CD4-positive, alpha-beta T cell treated with Interleukin-2 at 100 ng/mL for 4 hours (primary cell): ENCODE measurements at places on chromosomes 13 and 19.

DNA sequence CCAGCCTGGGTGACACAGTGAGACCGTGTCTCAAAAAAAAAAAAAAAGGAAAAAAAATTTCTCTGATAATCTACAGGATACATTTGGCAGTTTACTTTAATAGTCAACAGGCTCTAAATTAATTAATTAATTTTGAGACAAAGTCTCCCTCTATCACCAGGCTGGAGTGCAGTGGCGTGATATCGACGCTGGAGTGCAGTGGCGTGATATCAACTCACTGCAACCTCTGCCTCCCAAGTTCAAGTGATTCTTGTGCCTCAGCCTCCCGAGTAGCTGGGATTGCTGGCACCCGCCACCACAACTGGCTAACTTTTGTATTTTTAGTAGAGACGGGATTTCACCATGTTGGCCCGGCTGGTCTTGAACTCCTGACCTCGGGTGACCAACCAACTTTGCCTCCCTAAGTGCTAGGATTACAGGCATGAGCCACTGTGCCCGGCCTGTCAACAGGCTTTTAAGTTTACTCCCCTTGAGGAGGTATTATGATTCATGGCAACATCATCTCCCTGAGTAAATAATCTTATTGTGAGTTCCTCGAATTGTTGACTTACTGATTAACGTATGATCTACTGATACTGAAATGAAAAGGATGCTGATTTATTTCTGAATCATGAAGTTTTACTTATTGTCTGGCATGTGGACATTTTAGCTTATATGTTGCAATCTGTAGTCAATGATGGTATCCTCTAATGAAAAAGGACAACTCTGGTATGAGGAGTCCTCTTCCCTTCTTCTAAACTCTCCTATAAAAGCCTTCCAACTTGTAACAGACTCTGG, 21.3 kb upstream of the MTRF1 start:
- DNase-seq, result no peak

GRCh38 chr19:438416-438958, 22.3 kb downstream of the SHC2 start:
- DNase-seq, result no peak

DNA sequence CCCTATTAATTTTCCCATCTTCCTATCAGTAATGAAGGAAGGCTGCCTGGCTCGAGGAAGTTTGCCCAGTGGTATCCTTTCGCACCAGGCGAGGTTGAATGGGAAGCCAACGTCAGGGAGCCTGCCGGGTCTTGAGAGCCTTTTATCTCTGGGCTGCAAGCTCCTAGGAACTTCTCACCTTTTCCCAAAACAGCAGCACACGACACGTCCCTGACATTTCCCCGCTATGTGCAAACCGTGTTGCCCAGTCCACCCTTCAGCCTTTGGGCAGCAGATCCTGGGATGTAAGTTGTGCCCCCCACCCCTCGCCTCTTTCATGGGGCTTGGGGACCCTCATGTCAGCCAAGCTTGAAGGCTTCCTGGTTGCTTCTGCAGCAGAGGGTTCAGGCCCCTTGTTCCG, 179.1 kb downstream of the ZNF536 start:
- DNase-seq, result no peak

DNA sequence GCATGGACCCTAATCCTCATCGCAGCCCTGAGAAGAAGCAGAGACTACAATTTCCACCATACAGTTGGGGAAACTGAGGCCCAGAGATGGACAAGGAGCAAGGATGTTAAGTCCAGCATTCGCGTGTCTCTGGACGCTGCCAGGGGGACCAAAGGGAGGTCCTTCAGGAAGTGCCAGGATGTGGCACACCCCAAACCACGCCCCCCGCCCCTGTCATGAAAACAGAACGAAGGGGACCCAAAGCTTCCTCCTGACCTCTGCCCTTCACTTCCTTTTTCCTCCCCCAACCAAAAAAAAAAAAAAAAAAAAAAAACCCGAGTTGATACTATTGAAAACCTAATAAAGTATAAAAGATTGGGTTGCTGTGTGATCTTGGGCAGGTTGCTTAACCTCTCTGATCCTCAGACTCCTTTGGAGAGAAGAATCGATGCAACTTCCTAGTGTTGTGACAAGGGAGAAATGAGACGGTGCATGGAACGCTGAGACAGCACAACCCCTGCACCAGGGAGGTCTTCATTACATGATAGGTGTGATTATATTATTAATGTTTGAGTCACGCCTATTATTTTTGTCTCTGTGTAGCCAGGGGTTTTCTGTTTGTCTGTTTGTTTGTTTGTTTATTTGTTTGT, 2.7 kb upstream of the ZBTB7A start:
- DNase-seq, result peak; percentile 49

- no peak for DNase-seq
These were observed 18.6 kb upstream of the LAIR1 start for GRCh38 chr19:54383330-54383729.

DNA sequence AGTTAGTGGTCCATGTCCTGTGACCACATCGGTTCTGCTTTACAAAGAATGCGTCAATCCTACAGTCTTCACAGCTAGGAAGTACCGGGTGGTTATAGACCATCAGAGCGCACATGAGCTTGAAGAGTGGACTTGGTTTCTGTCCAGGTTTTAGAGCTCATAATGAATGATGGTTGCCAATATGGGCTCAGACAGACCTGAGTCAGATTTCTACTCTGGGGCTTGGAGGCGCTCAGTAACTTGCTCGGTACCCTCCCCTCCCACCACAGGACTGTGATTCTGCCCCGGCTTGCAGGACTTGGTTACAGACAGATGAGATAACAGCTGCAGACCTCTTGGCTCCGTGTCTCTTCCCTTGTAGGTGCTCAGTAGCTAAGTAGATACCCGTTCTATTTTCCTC, 284.7 kb downstream of the TSHZ3 start:
- DNase-seq, result no peak

DNA sequence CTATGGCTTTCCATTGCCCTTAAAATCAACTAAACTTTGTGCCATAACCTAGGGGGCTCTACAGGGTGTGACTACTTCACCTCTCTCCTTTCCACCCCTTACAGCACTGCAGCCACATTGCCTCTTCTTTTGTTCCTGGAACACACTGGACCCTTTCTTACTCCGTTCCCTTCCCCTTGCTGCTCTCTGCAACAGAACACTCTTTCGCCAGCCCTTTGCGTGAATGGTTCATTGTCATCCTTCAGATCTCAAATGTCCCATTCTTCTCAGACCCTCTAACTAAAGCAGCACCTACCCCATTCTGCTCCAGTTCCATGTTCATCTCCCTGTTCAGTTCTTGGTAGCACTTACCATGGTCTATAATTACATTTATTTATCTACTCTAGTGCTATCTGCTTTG, 208.3 kb downstream of the OXGR1 start:
- no peak for DNase-seq

GRCh38 chr19:3265432-3265831, 41.0 kb downstream of the CELF5 start:
- DNase-seq, result no peak
